A673 (cell line): ENCODE measurements at places on chromosomes 3 and 15.

GRCh38 chr3:136437043-136437442 lies 186.9 kb downstream of the PCCB start:
- no peak for DNase-seq

- no peak for DNase-seq
Observed at GRCh38 chr3:24837601-24838000, 343.0 kb upstream of the THRB start.

DNA sequence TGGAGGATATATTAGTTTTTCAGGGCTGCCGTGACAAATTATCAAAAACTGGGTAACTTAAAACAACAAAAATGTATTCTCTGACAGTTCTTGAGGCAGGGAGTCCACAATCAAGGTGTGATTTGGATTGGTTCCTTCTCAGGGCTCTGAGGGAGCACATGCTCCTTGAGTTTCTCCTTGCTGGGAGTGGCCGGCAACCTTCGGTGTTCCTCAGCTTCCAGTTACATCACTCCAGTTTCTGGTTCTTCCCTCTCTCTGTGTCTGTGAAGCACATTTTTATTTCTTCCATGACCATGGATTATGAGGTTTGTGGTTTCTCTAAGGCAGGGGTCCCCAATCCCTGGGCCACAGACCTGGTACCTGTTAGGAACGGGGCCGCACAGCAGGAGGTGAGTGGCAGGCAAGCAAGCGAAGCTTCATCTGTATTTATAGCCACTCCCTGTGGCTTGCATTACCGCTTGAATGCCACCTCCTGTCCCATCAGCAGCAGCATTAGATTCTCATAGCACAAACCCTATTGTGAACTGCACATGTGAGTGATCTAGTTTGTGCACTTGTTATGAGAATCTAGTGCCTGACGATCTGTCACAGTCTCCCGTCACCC lies 24.3 kb downstream of the LRRC28 start:
- DNase-seq: no peak

DNA sequence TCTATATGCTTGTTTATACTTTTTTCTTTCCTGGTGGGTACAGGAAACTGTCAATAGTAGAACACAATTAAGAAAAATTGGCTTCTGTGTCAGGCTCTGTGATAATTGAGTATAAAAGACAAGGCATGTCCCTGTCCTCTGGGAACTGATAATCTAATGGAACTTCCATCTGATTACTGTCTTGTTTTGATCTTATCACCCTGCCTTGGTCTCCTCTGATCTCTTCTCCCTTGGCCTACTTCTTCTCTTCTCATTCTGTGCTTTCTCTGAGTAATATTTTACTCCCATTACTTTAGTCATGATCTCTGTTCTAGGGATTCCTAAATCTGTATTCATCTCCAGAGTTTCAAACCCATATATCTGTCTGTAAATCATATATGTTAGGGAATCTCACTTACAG lies 14.6 kb downstream of the UBE2Q2 start:
- DNase-seq: no peak

GRCh38 chr15:57171426-57171825 lies 204.9 kb upstream of the CGNL1 start:
- no peak for DNase-seq

- DNase-seq: no peak
Observed at GRCh38 chr3:43013743-43014155, 34.6 kb downstream of the GASK1A start.

DNA sequence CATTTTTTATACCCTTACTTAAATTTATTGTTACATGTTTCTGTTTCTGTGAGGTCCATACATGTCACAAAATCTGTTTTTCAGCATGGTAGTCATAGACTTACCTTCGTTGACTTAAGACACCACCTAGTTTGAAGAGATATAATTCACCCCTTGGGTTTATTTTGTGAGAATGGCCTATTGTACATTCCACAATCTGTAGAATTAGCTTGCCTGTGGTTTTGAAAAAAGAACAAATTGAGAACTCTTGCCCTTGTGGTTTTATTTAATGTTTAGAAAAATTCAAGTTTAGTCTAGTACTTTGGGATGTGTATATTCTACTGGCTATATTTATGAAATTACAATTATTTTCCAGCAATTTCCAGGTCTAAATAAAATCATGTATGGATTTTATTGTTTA lies 31.6 kb downstream of the FILIP1L start:
- DNase-seq: no peak

GRCh38 chr3:98563661-98564281 lies 29.6 kb downstream of the CPOX start:
- no peak for DNase-seq

DNA sequence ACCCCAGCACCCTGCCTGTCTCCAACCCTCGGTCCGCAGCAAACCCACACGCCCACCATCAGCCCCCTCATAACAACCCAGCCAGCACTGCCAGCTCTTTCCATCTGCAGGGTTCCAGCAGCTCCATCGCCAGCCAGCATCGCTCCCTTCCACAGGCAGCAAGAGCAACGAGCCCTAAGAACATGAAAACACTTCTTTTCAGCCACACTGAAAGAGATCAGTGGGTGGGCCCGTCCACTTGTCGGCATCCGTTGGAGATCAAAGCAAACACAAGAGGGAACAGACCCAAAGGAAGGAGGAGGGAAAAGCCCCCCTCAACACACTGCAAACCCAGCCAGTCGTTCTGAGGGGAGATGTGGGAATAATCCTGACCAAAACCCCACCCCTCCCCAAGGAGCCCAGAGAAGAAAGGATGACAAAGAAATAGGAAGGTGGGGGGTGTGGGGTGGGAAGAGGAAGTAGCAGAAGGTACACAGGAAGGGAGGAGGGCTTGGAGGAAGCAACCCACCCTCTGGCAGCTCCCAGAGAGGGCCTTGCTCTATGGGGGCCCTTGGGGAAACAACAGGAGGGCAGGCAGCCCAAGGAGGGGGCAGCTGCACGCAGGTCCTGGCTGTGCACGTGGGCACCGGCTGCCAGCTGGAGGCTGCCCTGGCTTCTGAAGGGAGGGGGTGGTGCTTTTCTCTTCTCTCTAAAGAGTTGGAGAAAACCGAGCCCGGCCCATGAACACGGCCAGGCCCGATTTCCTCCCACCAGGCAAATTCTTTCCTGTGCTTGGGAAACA lies 473.6 kb upstream of the PROK2 start:
- no peak for DNase-seq

GRCh38 chr15:95106801-95107200 lies 875.4 kb downstream of the MCTP2 start:
- no peak for DNase-seq

GRCh38 chr3:23712656-23713559 lies 92.8 kb upstream of the UBE2E1 start:
- no peak for DNase-seq

- no peak for DNase-seq
Observed at GRCh38 chr15:79308874-79309273, 2.0 kb upstream of the TMED3 start.

GRCh38 chr3:133901847-133902246 lies 6.2 kb upstream of the RAB6B start:
- DNase-seq: no peak

DNA sequence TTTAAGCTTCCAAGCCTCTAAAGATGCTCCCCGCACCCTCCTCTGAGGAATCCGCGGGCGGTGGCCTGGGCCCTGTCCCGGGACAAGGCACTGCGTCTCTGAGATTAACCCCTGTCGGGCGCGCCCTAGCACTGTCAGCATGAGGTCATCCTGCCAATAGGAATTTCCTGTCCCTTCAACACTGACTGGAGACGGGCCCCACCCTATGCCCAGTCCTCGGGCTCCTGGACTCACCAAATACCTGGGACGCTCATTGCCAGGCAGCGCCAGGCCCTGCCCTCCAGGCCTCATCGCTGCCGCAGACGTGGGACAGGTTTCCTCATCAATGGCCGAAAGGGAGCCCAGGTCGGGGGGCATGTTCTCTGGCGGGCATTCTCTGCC lies 67.6 kb upstream of the SH3GL3 start:
- no peak for DNase-seq

- DNase-seq: no peak
Observed at GRCh38 chr15:56035166-56035565, 41.8 kb upstream of the NEDD4 start.

DNA sequence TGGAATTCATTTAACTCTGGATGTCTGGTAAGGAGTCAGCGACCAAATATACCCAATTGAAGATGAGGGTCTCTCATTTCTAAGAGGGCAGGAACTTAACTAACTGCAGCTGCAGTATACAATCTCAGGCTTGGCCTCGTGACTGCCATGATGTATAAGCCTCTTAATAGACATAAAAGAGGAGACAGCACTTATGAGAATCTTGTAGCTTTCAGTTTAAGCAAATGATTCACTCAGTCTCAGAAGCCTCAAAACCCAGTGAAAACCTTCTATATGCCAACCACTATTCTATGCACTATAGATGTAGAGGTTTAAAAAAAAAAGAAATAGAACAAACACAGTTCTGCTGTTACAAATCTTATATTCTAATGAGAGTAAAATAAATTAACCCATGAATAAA lies 513.9 kb downstream of the TBL1XR1 start:
- DNase-seq: no peak

GRCh38 chr3:36408146-36408545 lies 27.8 kb downstream of the STAC start:
- DNase-seq: peak; percentile 10
